ENCODE measurements at places on chromosomes 3 and 15. TPM values are rescaled to one million over a fixed set of nuclear protein-coding genes. Genes with fewer than 3 reads are reported as not detected.

GRCh38 chr3:174325171-174325570 lies 534.0 kb upstream of the NAALADL2 start:
- no peak for DNase-seq

DNA sequence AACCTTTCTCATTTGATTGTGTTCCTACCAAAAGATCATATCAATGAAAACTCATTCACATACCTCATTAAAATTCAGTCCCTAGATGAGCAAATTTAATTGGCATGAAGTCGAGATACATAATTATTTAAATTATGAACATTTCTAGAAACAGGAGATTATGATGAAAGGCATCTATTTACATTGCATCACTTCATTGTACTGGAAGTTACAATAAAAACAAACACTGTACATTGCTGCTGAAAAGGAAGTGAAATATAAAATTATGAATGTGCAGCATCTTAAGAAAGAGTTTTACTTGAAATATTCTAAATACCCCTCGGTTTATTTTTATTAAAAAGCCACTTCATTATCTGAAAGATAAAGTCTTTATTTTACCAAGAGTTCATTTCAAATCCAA lies 163.4 kb upstream of the ZNF385D start:
- DNase-seq: no peak

GRCh38 chr3:178095522-178095921 lies 440.7 kb upstream of the KCNMB2 start:
- no peak for DNase-seq

DNA sequence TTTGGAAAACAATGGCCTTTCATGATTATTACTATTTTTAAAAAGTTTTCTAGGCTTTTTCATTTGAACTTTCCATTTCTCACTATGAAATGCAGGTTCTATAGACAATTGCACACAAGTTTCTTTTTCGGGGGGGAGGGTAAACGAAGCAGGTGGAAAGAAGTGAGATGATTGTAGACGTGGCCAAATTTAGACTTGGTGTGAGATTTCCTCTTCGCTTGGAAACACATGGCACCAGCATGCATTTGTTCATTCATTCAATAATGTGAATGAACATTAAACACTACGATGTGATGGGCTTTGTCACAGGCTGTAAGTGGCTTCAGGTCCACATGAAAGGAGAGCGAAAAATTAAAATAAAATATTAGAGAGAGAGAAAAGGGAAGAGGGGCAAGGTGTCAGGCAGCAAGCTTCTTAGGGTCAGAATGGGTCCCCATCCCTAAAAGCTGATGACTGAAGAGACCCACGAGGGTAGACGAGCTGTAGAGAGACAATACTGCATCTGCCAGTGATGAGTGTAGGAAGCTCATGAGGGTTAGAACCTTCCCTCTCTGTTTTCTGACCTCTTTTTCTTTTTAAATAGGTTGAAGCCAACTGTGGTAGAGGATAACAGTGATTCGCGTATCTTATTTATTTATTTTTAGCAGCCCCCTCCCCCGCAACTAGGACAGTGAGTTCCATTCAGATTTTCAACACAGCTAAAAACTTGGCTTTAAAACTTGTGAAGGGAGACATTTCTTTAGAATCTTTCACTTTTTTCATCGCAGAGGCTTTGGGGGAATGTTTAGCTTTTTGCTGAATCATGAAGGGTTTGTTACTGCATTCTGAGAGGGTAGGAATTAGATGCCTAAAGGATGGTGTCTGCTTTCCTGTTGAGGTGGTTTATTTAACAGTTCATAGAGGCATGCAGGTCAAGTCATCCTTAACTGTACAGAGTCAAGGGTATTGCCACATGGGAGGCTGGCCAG lies 36.2 kb downstream of the GAP43 start:
- no peak for DNase-seq

DNA sequence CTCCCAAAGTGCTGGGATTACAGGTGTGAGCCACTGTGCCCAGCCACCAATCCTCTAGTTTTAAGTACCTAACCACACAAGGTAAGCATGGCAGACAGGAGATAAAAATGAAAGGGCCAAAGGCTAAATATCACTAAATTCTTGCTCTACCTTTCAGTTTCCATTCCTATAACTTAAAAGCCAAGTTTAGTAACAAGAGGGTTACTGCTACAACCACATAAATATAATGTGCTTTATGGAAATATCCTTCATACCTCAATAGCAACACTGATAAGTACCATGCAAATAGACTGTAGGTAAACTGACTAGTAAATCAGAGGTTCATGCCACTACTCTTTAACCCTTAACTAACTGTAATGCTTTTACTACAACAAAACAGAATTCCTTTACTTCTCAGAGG lies 38.7 kb upstream of the MUC13 start:
- no peak for DNase-seq

DNA sequence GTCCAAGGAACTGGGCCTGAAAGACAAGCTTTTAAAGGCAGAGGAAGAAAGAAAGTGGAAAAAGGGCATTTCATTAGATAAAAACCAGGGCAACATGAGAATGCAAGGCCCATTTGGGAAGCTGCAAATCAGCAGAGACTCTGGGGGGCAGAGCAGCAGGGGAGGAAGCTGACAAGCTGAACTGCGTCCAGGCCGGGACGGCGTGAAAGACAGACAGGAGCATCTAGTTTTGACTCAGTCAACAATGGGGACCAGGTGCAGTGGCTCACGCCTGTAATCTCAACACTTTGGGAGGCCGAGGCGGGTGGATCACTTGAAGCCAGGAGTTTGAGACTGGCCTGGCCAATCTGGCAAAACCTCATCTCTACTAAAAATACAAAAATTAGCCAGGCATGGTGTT lies 69.9 kb downstream of the CDC25A start:
- DNase-seq: no peak

The CFAP91 gene
- total RNA-seq: not detected

DNA sequence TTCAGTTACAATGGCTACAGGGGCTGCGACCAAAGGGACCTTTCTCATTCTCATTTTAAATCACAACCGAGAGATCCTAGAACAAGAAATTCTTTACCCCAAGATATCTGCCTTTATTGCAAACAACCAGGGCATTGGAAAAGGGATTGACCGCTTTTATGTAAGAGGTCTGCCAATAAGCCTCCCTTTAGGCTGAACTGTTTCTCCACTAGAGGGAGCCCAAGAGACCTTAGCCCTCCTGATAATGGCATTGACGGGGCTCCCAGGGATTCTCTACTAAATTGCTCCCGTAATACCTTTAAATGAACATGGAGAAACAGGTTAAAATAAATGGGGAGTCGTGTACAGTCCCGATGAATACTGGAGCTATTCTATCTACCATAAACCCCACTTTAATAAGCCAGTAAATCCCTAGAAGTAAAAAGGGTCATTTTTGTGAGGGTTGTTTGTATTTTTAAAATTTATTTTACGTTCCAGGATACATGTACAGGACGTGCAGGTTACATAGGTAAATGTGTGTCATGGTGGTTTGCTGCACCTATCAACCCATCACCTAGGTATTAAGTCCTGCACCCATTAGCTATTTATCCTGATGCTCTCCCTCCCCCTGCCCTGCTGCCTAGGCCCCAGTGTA lies 7.5 kb upstream of the IGSF10 start:
- peak; percentile 62 for DNase-seq

DNA sequence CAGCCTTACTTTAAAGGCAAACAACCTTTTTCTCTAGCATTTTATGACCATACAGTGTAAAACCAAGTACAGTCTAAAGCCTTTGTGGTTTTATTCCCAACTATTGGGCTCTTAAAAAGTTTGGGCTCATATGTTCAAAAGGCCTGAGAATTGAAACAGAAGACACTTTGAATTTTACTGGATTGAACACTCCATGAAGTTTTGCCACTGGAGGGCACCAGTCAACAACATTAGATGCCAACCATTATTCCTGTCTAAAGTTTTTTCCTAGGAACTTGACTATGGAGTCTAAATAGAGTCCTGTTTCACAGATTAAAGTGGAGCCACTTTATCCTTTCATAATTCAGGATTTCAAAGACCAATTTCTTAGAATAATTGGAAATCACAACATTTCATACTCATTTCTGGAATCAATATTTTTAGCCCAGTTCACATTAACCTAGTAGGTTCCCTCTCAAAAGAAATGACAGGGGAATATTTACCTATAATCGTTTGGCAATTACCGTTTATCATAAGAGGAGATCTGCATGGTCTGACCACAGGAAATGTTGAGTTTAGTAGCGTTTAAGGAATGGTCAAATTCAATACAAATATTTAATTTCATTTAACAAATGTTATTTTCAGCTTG lies 244.1 kb upstream of the PDZRN3 start:
- peak; percentile 17 for DNase-seq

The RAD18 gene
- 34.7 TPM for total RNA-seq

- peak; percentile 79 for DNase-seq
Observed at GRCh38 chr3:1971780-1972179, 126.9 kb upstream of the CNTN4 start.

DNA sequence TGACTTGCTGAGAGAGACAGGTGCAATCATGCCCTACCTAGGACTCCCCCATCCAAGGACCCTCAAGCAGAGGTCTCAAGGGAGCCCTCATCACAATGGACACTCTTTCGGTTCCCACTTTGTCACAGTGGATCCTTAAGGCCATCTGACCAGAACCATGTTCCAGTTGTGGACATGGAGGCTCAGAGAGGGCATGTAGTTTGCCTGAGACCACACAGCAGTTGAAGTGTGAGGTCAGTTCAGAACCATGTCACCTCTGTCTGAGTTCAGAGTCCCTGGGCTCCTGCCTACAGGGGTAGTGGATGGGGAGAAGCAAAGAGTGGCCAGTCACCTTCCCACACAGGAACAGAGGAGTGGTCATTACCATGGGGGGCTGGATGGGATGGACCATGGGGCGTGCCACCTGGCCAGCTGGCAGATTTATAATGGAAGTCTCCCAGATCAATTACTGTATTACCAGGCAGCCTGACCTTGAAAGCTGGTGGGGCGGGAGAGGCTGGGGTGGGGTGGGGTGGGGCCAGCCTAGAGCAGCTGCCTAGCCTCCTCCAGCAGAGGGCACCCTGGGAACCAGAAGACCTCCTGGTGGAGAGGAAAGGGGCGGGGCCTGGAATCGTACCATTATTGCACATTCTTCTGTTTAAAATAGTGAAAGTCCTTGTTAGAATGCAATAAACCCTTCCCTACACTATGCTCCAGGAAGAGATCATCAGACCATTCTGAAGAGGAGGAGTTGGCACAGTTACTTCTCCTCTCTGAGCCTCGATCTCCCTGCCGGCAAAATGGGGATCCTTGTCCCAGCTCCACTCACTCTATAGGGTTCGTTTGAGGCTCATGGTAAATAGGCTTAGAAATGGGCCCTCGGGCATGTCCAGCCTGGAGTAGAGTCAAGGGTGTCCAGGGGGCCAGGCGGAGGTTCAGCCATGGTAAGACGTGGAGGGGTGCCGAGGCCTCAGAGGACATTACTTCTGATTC lies 26.9 kb upstream of the LINGO1 start:
- DNase-seq: peak; percentile 30

The SLC24A5 gene
- total RNA-seq: not detected

The MCCC1 gene
- total RNA-seq: 21.7 TPM

DNA sequence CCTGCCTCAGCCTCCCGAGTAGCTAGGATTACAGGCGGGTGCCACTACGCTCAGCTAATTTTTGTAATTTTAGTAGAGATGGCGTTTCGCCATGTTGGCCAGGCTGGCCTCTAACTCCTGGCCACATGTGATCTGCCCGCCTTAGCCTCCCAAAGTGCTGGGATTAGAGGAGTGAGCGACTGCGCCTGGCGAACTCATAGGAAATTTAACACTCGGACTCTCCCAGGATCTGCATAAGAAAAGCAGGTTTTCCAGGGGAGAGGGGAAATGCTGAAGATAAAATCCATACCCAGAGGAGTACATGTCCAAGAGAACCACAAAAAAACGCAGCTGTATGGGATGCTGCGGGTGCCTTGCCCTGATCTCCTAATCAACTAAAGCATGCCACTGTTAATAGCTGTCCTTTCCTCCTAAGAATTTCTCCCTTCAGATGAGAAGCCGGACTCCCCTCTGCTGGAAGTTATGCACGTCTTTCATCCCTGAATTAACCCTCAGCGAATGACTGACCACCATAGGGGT lies 25.3 kb upstream of the TGFBR2 start:
- DNase-seq: no peak

DNA sequence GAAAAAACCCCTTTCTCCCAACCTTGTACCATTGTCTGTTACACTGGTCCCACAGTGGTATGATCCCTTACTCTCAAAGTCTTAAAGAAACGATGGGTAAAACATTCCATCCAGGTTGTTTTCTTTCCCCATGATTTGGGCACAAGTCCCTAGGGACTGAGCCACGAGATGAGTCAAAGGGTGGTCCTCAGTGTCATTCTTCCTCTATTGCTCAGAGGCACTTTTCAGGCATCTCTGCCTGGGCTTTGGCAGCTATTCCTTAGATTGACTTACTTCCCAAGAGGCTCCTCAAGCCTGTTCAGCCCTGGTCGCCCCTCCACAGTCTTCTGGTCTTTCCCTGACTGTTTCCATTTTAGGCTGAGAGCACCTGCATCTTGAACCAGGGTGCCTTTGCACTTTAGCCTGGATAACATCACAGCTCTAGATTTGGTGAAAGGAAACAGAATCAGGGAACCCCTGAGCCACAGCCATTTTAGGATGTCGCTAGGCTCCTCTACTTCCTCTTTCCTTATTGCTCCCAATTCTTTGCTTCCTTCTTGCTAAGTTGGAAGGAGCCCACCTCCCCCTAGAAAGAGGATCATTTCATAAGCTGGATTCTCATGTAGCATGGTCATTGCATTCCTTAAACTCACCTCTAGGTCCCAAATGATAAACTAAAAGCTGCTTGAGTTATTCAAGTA lies 131.0 kb upstream of the TPRG1 start:
- peak; percentile 18 for DNase-seq

GRCh38 chr3:111998636-111999483 lies at the start of gene TAGLN3:
Gene TAGLN3, plus strand, starts transcription at chr3:111998922. Its CDS starts 501 bp downstream, at chr3:111999423.
- peak; percentile 53 for DNase-seq

- no peak for DNase-seq
Observed at GRCh38 chr3:151949706-151950105, 76.3 kb downstream of the SUCNR1 start.

DNA sequence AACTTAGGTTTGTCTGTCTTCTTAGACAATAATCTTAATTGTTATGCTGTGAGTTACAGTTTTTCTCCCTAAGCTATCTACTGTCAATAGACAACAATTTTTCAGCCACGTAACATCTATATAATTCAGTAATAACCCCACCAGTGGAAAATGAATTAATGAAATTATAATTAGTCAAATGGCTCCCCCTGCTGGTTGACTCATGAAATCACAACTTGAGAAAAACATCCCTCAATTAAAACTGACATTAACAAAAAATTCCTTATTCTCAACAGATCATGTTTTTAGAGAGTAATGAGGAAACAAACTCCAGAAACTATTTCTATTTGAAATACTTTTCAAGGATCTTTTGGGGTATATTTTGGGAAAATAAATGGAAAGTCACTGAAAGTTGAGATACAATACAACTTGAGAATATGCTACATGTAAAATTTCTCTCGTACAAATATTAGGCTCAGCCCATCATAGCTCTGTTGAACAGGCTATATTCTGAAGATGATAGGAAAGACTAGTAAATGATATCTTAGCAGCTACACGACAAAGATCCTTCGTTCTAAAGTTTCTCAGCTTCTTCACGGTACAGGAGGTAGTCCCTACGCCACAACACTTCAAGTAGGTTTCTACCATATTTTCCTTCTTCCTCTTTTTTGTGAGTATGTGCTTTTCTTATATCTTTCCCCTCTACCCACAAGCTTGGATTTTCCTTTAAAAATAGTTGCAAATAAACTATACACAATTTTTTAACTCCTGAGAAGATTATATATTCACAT lies 20.7 kb downstream of the PPP1R2 start:
- no peak for DNase-seq
